ENCODE measurements at places on chromosomes 5 and 9.
A peak's percentile ranks its signal among the peaks of the same experiment; 100 is the strongest.

DNA sequence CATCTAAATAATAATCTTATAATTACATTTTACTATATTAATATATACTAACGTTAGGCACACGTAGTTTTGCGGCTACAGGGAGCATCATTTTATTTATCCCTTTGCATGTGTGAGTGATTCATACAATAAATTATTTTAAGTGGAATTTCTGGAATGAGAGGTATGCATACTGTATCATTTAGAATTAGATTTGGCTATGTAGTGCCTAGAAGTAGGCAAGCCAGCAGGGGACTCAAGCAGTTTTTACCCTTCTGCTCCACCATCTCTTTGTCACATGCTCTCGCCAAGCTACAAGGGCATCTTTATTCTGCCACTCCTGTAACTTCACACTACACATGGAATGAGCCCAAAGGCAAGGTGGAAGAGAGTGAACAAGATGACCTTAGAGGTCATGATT is 60.8 kb downstream of the MEGF10 start:
- DNase-seq: no peak

DNA sequence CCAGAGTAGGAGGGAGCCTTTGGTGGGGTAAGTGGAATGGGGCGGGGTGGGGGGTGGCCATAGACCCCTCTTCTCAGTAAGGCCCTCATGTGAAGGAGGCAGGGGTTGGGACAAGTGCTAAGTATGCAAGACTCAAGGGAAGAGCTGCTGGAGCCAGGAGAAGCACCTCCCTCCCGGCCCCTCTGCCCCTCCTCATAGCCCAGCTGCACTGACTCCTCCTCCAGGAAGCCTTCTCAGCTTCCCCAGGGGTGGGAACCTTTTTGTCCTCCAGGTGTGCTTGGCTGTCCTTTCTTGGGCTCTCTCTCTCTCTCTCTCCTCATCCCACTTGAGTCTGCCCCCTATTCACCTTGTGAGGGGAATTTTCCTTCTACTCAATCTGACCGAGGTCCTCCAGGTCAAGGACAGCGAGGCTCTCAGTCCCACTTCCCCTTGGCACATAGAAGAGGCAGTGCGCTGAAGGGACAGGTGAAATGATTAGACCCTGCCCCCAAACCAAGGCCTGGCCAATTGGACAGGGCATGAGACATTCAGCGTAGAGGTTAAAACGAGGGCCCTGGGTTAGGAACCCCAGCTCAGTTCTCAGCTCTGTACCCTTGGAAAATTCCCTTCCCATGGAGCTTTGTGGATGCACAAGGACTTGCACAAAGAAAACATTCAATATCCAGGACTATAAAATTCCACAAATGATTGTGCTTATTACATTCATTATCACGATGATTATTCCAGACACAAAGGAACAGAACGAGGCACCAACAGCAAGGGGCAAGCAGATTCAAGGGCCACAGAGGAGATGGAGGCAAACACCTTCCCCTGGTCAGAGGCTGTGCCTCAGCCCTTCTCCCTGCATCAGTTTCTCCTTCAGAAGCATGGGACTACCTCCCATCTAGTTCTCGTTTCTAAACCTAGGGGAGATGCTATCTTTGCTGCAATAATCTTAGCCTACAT is 45.6 kb upstream of the IL17B start:
- no peak for DNase-seq

DNA sequence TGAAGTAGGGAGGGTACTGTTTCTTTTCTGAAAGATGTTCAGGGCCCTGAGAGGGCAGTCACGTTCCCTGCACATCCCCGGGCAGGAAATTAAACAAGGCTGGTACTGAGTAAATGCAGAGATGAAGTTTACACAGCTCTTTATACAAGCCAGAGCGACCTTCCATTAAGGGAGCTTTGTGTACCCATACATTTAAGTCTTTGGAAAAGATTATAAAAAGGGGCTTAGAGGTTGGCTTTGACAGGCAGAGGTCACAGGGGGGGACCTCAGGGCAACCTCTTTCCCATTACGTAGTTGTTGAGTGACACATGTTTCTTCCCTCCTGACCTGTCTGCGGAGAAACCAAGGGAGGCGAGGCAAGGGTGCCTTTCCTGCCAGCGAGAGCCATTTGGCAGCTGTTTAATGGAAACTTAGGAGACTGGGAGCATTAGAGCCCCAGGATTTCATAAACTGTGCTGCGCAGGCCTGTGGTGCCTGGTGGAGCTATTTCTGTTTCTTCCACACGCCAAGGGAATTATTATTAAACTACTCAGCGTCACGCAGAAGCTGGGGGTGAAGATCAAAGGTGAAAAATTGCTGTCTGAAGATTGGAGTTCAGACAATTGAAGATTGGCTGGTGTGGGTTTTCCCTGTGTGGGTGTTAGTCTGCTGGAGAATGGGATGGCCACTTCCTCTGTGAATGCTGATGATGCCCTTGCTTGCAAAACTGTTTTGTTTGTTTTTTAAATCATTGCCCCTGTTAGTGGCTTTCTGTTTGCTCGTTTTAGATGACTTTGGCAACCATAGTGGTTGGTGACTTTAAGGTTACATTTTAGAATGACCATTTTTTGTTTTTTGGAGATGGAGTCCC is 3.2 kb upstream of the SMIM32 start:
- DNase-seq: no peak

GRCh38 chr9:137349471-137350033 is 47.5 kb upstream of the NRARP start:
- no peak for DNase-seq

DNA sequence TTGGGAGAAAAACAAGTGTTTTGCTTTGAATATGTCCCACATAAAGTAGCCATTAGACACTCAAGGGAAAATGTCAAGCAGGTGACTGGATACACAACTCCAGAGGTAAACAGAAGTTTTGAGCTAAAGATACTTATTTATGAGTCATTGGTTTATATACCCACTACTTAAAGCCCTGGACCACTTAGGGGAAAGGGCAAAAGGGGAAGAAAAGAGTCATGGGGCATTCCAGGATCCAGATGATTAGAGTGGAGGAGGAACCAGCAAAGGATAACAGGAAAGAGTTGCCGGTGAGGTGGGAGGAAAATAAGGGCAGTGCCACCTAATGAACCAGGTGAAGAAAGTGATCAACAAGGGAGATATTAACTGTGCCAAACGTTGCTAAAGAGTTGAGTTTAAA is 254.2 kb upstream of the NR4A3 start:
- peak; percentile 41 for DNase-seq

GRCh38 chr9:109310486-109310901 is 10.4 kb downstream of the EPB41L4B start:
- no peak for DNase-seq

GRCh38 chr5:136115183-136115865 is 17.3 kb upstream of the SMAD5 start:
- no peak for DNase-seq

DNA sequence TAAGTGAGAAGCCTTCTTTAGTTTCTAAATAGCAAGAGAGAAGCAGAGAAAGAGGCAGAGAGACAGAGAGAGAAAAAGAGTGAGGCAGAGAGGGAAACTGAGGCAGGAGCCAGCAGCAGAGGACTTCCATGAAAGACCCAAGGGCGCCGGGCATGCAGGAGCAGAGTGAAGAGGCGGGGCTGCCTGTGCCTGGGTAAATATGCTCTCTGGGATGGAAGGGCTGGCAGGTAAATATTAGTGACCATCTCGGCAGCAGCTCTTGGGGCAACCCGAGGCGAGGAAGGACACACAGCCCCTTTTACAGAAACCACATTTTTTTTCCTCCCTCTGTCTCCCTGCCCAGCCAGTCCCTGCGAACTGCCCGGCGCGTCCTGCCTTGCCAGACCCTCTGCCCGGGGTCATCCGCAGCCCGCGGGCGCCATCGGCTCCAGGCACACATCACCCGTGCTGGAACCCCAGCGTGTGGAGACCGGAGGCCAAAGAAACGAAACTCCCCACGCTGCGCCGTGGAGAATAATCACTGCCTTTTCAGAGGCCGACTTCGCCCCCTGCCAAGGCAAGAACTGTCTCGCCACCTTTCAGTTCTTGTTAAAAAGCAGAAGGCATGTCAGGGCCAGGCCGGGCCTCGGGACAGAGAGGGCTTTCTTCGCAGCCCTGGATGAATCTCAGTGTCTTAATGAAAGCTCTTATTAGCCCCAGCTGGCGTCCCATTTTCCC is 61.3 kb downstream of the BOD1 start:
- no peak for DNase-seq

DNA sequence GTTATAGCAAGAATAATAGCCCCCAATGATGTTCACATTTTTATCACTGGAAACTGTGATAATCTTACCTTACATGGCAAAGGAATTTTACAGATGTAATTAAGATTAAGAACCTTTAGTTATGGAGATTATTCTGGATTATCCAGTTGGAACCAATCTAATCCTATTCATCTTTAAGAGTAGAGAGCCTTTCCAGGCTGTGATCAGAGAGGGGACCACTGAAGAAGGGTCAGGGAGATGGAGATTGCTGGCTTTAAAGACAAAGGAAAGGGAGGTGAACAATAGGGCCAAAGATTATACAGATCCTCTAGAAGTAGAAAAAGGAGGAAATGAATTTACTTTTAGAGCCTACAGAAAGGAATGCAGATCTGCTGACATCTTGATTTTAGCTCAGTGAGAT is 253.5 kb upstream of the GRIN3A start:
- no peak for DNase-seq

GRCh38 chr9:133387680-133388079 is 11.5 kb downstream of the STKLD1 start:
- DNase-seq: no peak

DNA sequence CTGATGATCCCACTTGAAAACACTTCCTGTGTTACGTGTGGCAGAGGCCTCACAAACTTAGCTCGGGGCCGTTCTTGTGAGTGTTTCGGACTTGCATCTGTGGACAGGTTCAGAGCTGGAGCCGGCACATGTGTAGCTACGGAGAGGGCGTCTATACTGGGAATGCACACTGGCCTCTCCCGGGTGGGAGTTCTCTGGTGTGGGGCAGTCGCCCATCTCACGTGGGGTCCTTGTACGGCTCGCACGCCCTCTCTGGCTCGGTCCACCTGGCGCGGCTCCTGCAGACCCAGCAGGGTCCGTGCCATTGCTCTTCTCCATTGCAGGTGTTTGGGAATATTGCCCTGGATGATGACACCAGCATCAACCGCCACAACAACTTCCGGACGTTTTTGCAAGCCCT is 197.9 kb downstream of the CACNA1B start:
- no peak for DNase-seq

DNA sequence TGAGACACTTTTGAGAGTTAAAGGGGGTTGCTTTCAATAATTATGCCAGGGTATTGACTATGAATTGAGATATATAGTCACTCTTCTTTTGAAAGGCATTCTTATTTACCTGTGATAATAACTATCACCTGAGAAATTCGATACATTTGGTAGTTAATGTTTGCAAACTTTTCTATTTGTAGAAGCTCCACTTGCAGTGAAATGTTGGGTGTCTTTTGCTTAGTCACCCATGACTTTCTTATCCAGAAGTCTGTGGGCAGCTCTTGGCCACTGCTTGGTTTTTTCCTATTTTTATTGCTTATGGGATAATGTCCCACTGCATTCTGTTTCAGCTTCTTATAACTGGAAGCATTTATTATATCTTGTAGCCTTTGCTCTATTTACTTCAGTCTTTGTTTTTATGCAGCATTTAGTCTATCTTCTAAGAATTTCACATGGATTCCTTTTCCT is 3.9 kb downstream of the MACIR start:
- no peak for DNase-seq

DNA sequence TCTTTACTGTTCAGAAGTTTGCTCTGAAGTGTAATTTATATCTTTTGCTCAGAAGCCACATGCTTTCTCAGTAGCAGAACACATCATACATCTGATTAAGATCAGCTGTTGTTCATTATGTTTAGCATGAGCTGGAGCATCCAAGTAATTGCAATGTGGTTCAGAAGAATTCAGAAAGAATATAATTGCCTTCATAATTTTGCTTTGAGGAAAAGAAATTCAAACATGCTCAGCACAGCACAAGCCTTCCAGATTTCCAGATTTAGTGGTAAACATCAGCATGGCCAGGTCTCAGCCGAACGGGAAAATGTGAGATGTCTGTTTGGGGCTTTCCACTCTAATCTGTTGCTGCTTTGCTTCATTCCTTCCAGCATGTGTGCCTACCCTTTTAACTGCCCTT is 65.9 kb downstream of the ITGA1 start:
- no peak for DNase-seq

- DNase-seq: no peak
Observed at GRCh38 chr9:114035845-114036801, 42.0 kb downstream of the AMBP start.

- DNase-seq: peak; percentile 55
Observed at GRCh38 chr5:68381909-68382308, 166.4 kb downstream of the PIK3R1 start.

DNA sequence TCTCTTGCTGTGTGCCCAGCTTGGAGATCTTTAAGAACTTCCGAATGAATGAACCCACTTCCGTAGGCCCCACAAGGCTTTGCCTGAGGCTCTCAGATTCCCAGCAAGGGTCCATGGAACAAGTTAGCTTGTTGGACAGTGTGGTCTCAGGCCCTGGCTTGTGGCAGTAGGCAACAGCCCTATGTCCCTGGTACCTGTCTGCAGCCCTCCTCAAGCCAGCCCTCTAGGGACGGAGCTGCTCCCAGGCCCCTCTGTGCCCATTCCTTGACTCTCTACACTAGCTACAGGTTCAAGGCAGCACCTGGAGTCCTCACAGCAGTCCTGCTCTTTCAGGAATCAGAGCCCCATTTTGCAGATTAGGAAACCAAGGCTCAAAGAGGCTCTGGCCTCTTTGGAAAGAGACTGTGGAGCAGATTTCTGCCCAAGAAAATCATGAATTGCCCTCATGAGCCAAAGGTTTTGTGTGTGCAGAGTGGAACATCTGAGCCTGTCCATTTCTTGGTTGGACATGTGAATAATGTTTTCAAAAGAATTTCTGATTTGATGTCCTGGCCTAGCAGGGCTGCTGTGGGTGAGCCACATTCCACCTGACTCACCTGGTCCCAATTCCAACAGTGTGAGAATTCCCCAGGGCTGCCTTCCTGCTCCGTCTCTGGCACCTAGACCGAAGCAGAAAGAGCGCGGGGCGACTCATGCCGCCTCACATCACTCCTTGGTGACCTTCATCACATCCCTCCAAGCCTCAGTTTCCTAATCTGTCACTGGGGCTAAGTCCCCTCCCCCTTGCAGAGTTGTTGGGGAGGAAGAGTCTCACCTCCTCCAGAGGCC is 131.7 kb downstream of the BARX1 start:
- DNase-seq: no peak

GRCh38 chr5:102663749-102664530 is 91.2 kb upstream of the PAM start:
- DNase-seq: no peak

GRCh38 chr9:91422758-91423711 is 597 bp downstream of the NFIL3 start:
- peak; percentile 92 for DNase-seq

GRCh38 chr5:80705801-80706200 is 51.0 kb upstream of the DHFR start:
- no peak for DNase-seq

DNA sequence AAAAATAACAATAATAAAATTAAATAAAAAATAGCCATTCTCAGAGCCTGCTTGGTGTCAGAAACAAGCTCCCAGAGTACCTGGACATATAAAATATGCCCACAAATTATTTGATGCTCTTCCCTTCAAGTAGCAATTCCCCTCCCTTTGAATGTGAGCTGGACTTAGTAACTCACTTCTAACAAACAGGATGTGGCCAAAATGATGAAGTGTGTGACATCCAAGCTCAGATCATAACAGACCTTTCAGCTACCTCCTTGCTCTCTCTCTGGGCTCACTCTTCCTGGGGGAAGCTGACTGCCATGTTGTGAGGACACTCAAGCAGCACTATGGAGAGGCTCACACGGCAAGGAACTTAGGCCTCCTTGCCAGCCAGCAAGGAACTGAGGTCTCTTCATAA is 69.0 kb downstream of the SPRY4 start:
- no peak for DNase-seq

- DNase-seq: peak; percentile 79
Observed at GRCh38 chr9:133341369-133342068, 5.5 kb upstream of the SURF6 start.

- DNase-seq: no peak
Observed at GRCh38 chr5:31563216-31563615, 31.1 kb downstream of the C5orf22 start.
